ENCODE measurements at places on chromosomes 2 and 18.

DNA sequence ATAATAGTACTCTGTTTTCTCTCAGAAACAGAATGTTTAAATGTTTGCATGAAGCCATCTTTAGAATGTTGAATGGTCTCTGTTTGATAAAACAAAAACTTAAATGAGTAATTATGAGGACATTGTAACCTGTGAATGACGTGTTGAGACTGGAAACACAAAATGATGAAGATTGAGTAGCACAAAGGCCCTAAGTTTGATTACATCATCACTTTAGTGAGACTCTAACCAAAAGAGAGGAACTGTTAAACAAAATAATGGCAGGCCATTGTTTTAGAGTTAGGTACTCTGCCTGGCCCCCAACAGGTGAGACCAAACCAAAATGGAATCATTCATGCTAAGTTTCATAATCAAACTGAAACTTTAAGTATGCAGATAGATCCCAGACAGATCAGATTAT lies 1561.7 kb upstream of the SLC39A10 start:
- no peak for DNase-seq

- no peak for DNase-seq
Measured at GRCh38 chr2:161418715-161419637, 2.9 kb downstream of the TBR1 start.

- no peak for DNase-seq
Measured at GRCh38 chr2:119487434-119488244, 36.6 kb downstream of the SCTR start.

GRCh38 chr18:8839281-8839680 lies 133.9 kb downstream of the MTCL1 start:
- DNase-seq: no peak

Measured in activated CD8-positive, alpha-beta memory T cell treated with anti-CD3 and anti-CD28 coated beads for 48 hours (primary cell).